ENCODE measurements at places on chromosomes 3 and 15.

- DNase-seq = no peak
These were observed 175.0 kb downstream of the GOLIM4 start for GRCh38 chr3:167920747-167921146.

DNA sequence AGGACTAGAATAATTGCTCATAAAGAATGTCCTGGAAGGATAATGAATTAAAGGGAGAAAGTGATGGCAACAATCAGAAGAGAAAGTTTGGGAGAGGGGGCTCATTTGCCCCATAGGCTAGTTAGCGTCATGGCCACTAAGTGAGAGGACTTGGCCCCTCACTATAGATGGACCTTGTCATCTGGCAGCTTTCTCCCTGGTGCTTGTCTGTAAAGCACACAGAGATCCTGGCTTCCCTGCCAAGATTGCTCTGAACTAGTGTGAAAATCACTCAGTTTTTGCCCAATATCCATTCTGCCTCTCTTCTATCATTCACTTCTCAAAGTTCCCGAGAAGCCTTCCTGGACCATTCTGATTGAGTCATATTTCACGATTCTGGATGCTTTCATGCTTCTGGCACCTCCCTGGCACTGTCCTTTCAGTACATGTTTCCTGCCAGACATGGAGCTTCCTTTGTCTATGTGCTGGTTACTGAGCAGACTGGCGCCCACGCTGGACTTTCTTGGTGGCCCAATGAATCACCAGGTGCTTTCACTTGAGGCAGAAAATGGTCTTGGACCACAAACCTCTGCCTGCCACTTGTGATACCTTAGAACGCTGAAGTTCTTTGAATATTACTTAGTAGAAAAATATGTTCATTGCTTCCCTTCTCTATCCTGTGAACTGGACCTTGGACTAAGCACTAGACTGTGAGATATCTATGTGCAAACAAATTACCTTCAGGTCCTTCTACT, 709.6 kb upstream of the CFAP20DC start:
- DNase-seq = no peak

DNA sequence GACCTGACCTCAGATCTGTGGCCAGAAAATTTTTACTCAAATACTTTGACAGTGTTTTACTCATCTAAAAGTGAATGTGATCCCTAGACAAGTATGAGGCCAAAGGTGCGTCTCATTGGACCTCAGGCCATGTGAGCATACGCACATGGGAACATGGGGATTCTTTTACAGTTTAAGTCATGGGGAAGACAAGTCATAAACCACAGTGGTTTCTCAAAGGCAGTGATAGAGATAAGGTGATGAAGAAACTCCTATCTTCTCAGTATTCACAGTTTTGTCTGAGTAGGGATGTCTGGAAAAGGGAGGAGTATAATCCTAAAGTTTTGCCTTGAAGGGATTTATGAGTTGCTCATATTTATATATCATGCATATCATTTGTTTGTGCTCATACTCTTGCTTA, 173.8 kb downstream of the FNDC3B start:
- no peak for DNase-seq

DNA sequence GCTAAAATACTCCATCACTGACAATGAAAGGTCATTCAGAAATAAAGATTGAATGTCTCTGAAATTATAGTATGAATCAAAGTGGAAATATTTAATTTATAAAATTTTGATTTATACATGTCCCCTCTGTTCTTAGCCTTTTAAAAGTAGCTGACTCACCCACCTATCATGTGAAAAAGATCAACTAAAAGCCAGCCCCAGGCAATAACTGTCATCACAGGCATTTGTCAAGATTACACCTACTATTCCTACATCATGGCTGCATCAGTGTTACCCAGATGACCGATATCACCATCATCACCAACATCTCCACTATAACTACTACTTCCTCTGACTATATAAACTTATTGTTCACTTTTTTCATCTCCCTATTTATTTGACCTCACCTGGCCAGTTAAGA, 14.3 kb upstream of the PIK3R4 start:
- DNase-seq = no peak

- DNase-seq = no peak
These were observed 407.7 kb downstream of the FOXP1 start for GRCh38 chr3:71175691-71176365.

DNA sequence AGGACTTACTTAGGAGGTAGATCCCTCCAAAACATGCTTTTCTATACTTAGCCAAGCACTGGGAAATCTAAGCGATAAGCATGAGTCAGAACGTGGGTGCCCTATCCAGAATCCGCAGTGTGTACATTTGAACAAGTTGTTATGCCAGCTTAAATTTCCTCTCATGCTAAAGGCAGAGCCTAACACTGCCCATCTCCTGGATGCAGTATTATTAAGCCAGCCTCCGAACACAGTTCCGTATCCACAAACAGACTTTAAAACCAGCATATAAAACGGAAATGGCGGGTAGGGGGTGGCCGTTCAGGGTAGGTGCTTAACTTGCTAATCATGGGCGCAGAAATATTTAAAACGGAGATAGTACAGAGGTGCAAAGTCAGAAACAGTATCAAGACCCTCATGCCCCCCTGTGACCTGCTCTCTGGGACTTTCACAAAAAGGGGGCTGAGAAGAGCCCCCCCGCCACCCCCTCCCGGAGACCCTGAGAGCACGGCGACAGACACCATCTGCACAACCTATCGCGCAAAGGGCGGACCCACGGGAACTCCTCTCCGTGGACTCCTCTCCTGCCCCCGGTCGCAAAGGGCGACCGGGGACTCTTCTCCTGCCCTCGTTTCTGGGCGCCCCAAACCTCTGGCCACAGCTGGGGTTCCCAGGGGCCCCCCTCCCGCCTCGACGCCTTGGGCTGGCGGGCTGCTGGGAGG, 889 bp upstream of the LRRIQ4 start:
- no peak for DNase-seq

DNA sequence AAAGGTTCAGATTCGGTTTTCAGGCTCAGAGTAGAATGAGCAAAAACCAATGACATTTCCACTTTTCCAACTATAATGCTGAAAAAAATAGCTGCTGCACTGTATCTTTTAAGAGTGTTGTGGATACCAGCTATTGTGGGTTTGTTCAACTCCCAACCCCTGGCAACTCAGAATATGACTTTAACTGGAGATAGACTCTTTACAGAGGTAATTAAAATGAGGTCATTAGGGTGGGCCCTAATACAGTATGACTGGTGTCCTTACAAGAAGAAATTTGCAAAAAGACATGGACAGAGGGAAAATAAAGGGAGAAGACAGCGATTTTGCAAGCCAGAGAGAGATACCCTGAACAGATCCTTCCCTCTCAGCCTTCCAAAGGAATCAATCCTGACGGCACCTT, 39.5 kb downstream of the ANKRD28 start:
- DNase-seq = no peak

All from D341Med (cell line).